Activated CD4-positive, alpha-beta T cell treated with anti-CD3 and anti-CD28 coated beads for 36 hours (primary cell): ENCODE measurements at places on chromosomes 3 and 15. TPM values are rescaled to one million over a fixed set of nuclear protein-coding genes. Genes with fewer than 3 reads are reported as not detected.

- peak; percentile 83 for DNase-seq
Measured at GRCh38 chr3:15310491-15311370, 21.7 kb downstream of the SH3BP5 start.

- no peak for DNase-seq
Measured at GRCh38 chr3:139134678-139135372, 90.1 kb upstream of the PRR23C start.

DNA sequence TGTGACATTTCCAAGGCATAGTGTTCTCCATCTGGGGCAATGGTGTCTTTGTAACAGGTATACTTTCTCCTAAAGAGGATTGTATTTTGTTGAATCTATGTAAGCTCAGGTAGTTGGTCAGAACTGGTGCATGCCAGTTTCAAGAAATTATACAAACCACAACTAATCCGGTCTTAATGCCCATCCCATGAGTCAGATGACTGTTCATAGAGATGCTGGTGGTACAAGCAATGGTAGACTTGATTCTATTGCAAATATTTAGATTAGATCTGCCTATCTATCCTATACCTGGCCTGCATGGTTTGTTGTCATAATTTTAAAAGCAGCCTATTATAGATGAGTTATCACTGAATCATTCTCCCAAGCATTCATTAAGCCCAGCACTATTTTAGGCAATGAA, 43.5 kb downstream of the ATP13A5 start:
- no peak for DNase-seq

GRCh38 chr15:63556736-63557135, 40.5 kb upstream of the FBXL22 start:
- DNase-seq = no peak

GRCh38 chr15:75902129-75902557, 1.5 kb upstream of the FBXO22 start:
- DNase-seq = no peak

- no peak for DNase-seq
Measured at GRCh38 chr3:153897025-153897723, 224.0 kb upstream of the ARHGEF26 start.

- DNase-seq = no peak
Measured at GRCh38 chr3:94248042-94248441, 185.2 kb downstream of the NSUN3 start.

DNA sequence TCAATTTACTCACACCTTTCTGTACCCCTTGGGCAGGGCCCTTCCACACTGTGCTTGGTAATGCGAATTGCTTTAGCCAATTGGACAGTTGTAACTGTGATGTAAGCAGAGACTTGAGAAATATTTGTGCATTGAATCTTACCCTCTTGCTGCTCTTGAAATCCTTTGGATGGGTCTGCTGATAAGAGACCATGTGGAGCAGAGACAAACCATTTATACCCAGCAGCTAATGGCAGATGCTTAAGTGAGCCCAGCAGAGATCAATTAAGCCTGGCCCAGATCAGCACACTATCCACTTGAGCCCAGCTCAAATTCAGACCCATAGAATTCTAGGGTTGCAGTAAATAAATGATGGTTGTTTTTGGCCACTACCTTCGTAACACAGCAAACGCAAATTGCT, 19.3 kb downstream of the MUC13 start:
- no peak for DNase-seq

DNA sequence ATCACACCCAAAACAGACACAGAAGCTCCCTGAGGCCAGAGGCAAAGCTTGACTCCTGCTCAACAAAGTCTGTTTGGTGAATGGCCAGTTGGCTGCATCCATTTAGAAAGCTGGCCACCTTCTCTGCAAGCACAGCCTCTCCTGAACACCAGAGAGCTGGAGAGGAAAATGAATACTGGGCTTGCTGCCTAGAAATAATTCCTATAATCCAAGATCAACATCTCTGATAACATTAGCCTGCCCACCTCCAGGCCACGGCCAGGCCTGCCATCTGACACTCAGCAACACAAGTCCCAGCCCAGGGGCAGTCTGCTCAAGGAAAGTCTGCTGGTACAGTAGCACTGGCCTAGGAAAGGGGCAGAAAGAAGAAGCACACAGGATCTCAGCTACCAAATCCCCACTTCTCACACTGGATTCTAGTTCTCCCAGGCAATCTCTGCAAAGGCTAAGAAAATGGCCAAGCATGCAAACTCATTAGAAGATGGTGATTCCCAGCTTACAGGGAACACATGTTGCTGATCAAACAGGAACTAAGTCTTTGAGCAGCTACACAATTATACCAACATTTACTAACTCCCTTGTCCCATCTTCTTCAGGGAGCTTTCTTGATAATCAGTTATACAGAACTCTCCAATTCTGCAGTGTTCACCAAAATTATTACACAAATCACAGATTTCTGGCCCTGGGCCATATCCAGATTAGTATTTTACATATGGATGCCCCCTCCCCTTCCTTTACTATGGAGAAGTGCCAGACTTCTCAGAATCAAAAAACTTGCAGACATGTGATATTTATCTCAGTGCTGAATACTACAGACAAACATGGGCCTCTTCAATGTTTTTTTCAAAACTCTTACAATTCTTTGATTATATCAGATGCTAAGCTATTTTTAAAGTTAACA, 9.9 kb downstream of the TBC1D2B start:
- no peak for DNase-seq

DNA sequence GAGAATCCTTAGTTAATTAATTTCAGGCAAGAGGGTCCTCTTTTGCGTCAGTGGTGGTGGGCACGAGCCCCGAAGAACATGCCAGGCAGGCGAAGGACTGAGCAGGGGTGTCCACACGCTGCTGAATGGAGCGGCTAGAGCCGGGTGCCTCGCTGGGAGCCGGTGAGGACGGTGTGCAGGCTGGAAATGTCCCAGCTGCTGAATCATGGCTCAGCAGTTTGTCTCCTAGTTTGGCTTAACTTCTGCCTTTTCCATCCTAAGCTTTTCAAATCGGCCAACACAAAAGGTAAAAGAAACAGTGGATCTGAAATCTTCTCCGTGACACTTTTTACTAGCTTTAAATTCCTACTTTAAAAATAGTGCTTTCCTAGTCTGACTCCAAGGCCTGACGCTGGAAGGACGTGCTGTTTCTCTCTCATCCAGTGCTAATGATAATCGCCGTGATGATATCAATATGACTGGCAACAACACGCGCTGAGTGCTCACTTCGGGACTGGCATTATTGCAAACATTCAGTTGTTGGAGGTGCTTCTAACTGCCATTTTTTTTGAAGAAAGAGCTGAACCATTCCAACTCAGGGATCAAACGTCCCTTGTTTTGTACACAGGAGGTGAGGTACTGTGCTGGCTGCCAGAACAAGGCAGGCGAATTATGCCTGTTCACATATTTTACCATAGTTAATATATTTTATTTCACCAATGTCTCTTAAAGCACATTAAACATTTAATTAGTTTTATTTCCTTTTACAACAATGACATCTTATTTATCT, 19.8 kb downstream of the PCSK6 start:
- no peak for DNase-seq

The NEK10 gene
- total RNA-seq = 0.19 TPM

The TAGLN3 gene
- total RNA-seq = 3.2 TPM

The FMN1 gene
- 0.21 TPM for total RNA-seq
